ENCODE measurements at places on chromosomes 3 and 15.

DNA sequence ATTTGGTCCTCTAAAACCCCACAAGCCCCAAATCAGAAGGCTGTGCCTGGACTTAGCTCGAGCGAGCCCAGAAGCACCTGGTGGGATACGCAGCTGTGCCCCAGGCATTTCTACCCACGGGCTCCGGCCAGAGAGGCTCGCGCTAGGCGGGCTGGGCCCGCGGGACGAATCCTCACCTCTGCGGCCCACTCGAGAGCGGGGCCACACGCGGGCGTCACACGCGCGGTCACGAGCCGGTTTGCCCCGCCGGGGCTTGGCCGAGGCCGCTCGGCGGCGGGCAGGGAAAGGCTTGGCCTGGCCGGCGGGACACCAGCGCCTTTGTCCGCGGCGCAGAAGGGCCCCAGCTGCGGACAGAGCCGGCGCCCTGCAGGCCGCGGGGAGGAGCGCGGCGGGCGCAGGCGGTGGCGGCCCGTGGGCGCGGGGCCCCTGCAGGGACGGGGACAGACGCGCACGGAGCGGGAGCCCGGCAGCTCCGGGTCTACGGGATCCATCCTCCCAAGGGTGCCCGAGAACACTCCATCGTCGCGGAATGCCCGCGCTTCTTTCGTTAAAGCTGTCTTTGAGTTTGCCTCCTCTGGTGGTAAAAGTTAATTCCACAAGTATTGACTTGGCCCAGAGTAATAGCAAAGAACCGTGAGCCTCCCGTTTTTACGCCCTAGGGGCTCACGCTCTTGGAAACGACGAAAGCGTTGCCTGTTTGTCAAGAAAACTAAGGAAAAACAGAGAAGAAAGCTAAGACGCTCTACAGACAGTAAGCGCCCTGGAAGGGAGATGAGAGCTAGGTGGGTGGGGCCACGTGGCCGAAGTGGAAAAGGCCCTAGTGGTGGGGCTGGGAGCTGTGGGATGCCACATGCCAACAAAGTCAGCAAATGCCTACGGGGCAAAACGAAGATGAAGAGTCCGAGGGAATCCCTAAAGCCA is 26.4 kb downstream of the TYRO3 start:
- no peak for DNase-seq

DNA sequence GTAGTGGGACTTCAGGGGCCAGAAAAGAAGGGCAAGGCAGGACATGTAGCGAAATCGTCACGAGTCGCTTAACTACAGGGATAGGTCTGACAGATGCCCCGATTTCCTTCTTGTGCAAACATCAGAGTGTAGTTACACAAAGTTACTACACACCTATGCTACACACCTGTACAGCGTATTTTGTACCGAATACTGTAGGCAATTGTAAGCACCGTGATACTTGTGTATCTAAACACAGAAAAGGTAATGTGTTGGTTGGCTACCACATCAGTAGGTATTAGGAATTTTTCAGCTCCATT is 515 bp upstream of the MTHFS start:
- DNase-seq: no peak

DNA sequence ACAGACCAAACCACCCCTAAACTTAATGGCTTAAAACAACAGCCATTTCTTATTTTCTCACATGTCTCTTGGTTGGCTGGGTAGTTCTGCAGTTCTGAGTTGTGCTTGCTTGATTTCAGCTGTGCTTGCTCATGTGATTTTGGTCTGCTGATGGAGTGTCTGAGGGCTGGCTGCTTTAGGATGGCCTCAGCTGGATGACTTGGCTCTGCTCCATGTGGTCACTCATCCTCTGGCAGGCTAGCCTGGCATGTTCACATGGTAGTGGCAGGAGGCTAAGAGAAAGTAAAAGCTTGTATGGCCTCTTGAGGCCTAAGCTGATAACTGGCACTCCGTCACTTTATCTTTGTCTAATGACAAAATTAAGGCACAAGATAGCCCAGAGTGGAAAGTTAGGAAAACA is 4.1 kb downstream of the SV2B start:
- no peak for DNase-seq

DNA sequence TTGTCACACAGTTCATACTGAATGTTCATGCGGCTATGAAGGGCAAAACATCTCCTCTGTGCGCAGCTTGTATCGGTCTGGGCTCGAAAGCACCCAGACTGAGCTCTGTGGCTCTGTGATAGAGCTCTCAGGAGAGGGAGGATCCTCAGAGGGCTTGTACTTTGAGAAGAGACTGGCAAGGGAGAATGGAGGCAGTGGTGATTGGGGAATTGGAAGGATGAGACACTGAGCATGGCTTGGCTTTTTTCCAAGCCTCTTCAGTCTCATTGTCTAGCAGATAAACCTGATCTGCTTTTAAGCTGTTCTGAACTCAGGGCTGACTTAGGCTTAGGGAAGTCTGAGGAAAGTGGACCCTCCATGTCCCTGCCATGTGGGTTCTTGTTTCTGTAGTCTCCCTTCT is 43.0 kb downstream of the RAD54L2 start:
- no peak for DNase-seq

DNA sequence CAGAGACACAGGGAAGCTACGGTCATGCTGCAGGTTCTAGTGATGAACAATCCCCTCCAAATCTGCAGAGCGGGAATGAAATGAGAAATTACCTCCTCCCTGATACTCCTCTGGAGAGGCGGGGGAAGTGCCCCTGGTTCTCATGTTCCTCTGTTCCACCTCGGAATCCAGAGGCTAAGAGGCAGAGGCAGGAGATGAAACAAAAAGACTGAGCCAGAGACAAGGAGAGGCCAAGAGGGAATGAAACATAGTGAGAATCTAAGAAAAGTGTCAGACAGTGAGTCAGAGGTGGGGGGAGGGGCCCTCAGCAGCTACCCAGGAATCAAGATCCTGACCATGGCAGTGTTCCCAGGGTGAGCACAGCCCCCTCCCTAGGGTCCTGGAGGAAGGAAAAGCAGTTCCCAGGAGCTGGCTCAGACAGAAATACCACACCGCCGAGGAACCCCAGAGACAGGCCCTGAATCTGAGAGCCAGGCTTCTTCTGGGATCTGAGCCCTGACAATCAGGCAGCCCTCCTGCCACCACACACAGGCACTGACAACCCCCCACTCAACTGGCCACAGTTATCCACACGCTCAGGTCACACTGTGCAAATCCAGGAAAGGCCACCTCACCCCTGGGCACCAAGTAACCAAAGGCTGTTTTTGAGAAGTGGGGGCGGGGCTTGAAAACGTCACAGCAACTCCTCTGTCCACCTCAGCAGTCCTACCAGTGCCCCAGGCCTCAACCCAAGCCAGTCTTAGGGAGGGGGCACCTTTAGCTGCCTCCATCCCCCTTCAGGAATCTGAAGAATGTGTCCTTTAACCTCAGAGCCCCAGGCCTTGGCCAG is 2.4 kb downstream of the CSRNP1 start:
- peak; percentile 63 for DNase-seq

Data from stimulated activated CD4-positive, alpha-beta T cell treated with anti-CD3 and anti-CD28 coated beads, TNF-alpha, amount 100 ng/mL, for 1 hour (primary cell).